Mesothelial cell of epicardium (in vitro differentiated cells): ENCODE measurements at places on chromosomes 3 and 15. TPM values are rescaled to one million over a fixed set of nuclear protein-coding genes. Genes with fewer than 3 reads are reported as not detected.

DNA sequence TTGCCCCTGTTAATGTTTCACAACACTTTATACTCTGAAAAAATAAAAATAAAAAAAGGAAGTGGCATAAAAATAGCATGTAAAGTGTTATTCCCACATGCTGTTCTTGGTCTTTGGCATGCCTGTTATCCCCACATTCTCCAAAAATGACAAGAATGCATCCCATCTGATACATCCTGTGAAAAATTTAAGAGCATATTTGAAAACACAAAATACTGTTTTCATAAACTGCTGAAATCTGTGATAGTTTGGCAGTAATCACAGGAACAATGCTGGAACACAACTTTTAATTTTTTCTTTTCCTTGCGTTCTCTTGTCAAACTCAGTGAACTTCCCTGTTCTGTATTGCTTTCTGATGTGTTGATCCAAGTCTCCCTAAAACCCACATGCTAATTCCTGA is 288.8 kb downstream of the ROBO2 start:
- no peak for DNase-seq
- no peaks in the 10 kb centered on the region for H3K4me1 ChIP-seq
- no peaks in the 10 kb centered on the region for H3K27me3 ChIP-seq

DNA sequence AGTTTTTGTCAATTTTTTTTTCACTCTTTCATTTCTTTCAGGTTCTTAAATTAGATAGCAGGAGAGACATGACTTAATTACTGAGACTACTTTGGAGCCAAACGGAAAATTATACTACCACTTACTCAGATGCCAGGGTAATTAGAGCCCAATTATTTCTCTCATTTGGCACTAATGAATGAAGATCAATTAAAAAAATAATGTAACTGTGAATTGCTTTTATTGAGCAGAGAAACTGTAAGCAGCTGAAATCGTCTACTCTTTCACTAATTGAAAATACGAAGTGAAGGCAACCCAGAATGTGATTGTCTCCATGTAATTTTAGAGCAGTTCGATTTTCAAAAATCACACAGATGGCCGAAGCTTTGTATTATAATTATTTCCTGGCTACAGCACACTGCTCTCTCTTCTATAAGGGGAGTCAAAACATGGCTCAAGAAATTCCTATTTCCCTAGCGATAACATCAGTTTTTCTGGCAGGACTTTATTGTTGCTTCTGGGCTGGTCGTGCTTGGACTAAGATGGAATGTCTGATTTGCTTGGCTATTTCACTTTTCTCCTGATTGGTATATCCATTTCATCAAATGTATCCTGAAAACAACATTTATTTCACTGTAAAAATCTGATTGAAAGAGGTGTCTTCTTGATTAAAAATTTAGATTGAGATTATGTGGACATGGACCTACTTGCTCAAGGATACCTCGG is 55.8 kb upstream of the PDZRN3 start:
- no peak overlapping the region for H3K4me3 ChIP-seq
- no peaks in the 10 kb centered on the region for H3K27me3 ChIP-seq
- H3K4me1 ChIP-seq: peaks cover 25% of the 10 kb centered on the region

- DNase-seq: no peak
- H3K4me3 ChIP-seq: no peak overlapping the region
Measured at GRCh38 chr15:70226337-70226980, 128.7 kb upstream of the TLE3 start.

- no peak overlapping the region for H3K4me3 ChIP-seq
- H3K4me1 ChIP-seq: peaks cover 15% of the 10 kb centered on the region
- no peak overlapping the region for H3K27ac ChIP-seq
- DNase-seq: no peak
Measured at GRCh38 chr15:52334491-52335160, 39.0 kb upstream of the MYO5C start.

DNA sequence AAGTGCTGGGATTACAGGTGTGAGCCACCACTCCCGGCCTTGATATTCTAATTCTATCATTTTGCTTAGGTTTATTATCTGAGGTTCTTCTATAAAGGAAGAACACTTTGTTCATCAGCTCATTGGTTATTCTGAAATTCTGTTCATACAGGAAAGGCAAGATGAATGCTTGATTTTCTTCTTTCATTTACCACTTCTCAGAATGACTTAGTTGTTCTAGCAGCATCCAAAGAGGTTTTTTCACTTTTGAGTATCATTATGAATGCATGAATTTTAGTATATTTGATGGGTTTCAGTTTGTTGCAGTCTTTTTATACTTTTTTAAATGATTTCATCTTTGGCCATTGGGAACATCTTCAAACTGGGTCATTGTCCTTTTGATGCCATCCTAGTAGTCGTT is 51.8 kb downstream of the RNF111 start:
- no peaks in the 10 kb centered on the region for H3K4me1 ChIP-seq
- H3K27me3 ChIP-seq: no peaks in the 10 kb centered on the region
- H3K27ac ChIP-seq: no peak overlapping the region
- H3K4me3 ChIP-seq: no peak overlapping the region
- DNase-seq: no peak

- H3K36me3 ChIP-seq: peaks cover 49% of the 10 kb centered on the region
- DNase-seq: no peak
- no peak overlapping the region for H3K4me3 ChIP-seq
- no peak overlapping the region for H3K27ac ChIP-seq
Measured at GRCh38 chr3:122691195-122691594, 10.6 kb downstream of the PARP14 start.

- H3K4me3 ChIP-seq: no peak overlapping the region
- H3K27ac ChIP-seq: peak overlapping the region; percentile 24
- no peaks in the 10 kb centered on the region for H3K27me3 ChIP-seq
- peaks cover 13% of the 10 kb centered on the region for H3K4me1 ChIP-seq
- no peak for DNase-seq
Measured at GRCh38 chr15:79901958-79902357, 5.1 kb upstream of the MTHFS start.

GRCh38 chr15:100771746-100772145 is 107.9 kb upstream of the ALDH1A3 start:
- H3K4me3 ChIP-seq: no peak overlapping the region
- H3K4me1 ChIP-seq: peaks cover 30% of the 10 kb centered on the region
- DNase-seq: no peak
- no peak overlapping the region for H3K27ac ChIP-seq
- H3K36me3 ChIP-seq: peaks cover 2% of the 10 kb centered on the region
- no peaks in the 10 kb centered on the region for H3K27me3 ChIP-seq

FOXB1 gene
- total RNA-seq: not detected in 3 replicates

FBXO40 gene
- not detected in 3 replicates for total RNA-seq

CFAP100 gene
- not detected in 3 replicates for total RNA-seq

PAK6 gene
- 10.1 to 11.1 TPM (median 10.2 TPM) in 3 replicates for total RNA-seq

PRR23A gene
- total RNA-seq: not detected in 3 replicates
